ENCODE measurements at places on chromosomes 3 and 15. TPM values are rescaled to one million over a fixed set of nuclear protein-coding genes. Genes with fewer than 3 reads are reported as not detected.
A peak's percentile ranks its signal among the peaks of the same experiment; 100 is the strongest.

The GUCA1C gene
- not detected for polyA plus RNA-seq

GRCh38 chr15:98938105-98938417 is 69.5 kb downstream of the PGPEP1L start:
- no peak for DNase-seq

GRCh38 chr3:197363553-197364409 is 65.4 kb upstream of the DLG1 start:
- no peak for DNase-seq

DNA sequence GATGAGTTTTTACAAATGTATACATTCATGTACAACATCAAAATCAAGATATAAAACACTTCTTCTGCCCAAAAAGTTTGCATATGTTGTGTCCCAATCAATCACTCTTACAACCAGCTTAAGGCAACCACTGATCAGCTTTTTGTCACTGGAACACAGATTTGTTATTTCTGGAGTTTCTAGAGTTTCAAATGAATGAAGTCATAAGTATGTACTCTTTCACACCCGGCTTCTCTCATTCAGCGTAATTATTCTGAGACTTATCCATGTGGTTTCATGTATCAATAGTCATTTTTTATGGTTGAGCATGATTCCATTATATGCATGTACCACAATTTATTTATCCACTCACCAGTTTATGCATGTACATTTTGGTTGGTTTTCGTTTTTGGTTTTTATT is 53.0 kb upstream of the CORO2B start:
- no peak for DNase-seq

GRCh38 chr3:72092778-72093177 is 307.8 kb upstream of the PROK2 start:
- no peak for DNase-seq

DNA sequence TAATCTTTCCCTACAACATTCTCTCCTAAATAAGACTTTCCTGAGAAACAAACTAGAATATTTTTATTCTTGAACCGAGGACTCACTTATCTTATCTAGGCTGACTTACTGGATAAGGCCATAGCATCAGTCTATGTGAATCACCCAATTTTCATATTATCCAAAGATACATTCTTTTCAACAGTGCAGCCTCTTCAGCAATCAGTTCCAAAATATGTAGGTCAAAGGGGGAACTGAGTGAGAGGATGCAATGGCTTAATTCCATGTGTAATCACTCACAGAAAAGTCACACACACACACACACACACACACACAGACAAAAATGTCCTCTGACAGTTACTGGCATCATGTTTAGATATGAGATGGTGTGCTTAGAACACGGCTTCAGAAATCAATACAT is 31.5 kb upstream of the MECOM start:
- no peak for DNase-seq

DNA sequence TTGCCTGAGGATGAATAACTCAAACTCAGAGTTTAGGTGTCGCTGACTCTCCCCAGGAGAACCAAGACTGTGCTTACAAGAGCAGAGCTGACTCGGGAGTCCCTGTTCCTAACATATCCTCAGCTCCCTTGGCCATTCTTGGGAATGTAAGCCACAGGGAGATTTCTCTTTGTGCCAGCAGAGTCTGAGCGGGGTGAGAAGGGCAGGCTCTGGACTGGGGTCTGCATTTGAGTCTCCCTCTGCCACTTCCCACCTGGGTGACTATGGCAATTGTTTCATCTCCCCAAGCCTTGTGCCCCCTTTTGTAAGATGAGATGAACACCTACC is 126.0 kb downstream of the ADAMTS17 start:
- no peak for DNase-seq

- DNase-seq: peak; percentile 42
Measured at GRCh38 chr3:178170698-178171535, 365.3 kb upstream of the KCNMB2 start.

DNA sequence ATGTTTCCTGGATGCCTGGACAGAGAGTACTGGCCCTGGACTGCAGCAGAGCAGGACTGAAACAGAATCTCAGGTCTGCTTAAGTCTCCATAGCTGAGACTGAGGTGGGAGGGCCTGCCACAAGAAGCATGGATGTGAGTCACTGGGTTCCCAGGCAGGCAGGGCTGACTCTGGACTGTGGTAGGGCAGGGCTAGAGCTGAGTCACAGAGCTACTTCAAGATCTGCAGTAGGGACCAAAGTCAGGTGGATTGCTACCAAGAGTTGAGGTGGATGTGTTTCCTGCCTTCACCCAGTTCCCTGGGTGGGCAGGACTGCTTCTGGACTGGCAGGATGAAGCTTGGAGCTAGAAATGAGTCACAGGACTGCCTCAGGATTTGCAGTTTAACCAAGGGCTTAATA is 282.9 kb downstream of the AGBL1 start:
- no peak for DNase-seq

- peak; percentile 73 for DNase-seq
Measured at GRCh38 chr3:14216257-14217048, 37.8 kb downstream of the LSM3 start.

GRCh38 chr3:134852132-134852531 is 57.1 kb downstream of the EPHB1 start:
- DNase-seq: no peak

GRCh38 chr3:107416886-107417285 is 39.6 kb downstream of the CCDC54 start:
- no peak for DNase-seq

GRCh38 chr3:12370758-12371157 is 81.9 kb downstream of the PPARG start:
- DNase-seq: no peak

DNA sequence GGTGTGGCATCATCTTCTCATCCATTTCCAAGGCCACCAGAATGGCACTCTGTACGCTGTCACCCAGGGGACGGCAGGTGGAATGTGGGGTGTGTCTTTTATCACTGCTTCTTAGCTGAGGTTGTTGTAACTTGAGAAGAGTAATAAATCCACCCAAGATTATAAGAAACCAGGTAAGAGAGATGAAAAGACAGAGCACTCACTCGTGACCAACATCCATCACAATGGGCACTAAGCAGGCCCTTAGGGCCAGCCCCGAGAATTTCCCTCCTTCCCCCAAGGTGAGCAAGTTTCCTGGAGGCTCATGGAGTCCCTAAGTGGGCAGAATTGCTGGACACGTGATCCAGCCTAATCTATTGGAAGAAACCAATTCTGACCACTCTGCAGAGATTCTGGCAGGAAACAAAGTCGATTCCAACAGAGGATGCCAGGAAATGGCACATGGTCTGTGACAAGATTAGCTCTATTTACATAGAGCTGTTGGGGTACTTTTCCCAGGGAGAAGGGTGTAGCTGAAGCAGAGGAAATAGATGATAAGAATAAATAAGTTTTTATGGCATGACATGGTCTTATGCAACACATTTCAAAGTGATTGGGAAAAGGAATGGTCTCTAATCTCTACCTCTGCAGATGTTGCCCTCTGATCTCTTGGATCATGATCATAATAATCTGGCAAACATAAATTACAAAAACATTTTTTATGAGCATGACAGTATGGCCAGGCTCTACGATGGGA is 22.5 kb downstream of the SLC6A20 start:
- no peak for DNase-seq

- DNase-seq: no peak
Measured at GRCh38 chr15:25022233-25022632, 67.4 kb downstream of the SNRPN start.

All from left lung (tissue), 14 donors.